HTR-8/SVneo (cell line): ENCODE measurements at places on chromosomes 5 and 9.

- no peak for DNase-seq
Measured at GRCh38 chr5:90689064-90689463, 130.5 kb downstream of the ADGRV1 start.

DNA sequence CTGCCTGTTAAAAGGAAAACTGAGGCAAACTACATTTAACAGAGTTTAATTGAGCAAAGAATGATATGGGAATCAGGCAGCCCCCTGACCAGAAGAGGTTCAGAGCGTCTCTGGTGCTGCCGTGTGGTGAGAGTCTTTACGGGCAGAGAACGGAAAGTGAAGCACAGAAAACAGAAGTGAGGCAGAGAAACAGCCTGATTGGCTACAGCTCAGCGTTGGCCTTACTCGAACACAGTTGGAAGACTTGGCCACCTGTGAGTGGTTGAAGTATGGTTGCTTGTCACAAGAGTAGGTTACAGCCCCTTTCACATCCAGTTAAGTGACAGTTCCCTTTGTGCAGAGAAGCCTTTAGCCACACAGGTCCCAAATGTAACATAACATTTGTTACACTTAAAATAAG lies 16.9 kb upstream of the FBP1 start:
- no peak for DNase-seq

DNA sequence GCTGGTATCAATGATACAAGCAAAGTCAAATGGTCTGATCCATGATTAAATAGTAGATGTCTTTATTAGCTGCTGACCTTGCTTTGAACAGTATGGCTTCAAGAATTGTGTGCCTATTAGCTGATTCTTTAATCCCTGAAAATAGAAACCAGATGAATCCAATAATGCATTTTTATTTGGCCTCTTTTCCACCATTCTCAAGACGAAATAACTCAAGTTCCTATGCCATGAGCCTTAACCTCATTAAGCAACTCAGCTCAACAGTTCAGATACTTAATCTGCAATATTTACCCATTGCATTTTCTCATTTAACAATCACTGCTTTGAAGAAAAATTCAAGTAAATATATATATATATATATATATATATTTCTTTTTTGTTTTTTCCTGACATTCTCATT lies 588.6 kb upstream of the MEF2C start:
- DNase-seq: no peak

DNA sequence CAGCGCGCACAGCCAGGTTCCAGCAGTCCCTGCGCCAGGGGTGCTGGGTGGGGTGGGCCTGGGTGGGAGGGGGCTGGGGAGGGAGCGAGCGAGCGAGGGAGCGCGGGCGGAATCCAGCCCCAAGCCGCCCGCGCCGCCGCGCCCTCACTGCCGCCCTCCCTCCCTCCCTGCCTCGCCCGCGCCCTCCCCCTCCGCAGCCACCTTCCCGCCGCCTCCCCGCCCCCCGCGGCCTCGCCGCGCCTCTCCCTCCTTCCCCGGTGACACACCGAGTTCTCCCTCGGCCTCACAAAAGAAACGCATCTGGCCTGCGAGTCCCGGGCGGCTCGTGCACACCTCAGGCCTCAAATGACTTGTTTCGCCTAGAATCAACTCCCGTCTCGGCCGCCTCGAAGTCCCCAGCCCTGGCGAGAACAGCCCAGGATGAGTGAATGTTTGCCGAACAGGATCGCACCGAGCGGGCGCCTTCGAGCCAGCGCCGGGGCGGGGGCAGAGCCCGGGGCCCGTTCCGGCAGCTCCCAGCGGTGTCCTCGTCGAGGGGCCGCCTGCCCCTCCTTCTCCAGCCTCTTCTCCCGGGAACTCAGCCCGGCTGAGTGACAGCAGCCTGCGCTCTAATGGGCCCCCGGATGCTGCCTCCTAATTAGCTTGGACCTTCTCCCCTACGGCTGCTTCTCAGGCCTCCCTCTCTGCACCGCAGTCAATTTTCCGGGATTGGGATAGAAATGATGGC lies 371 bp upstream of the PITX1 start:
- peak; percentile 80 for DNase-seq

GRCh38 chr9:114433086-114433485 lies 45.3 kb upstream of the AKNA start:
- DNase-seq: no peak

GRCh38 chr5:98333921-98334320 lies 439.5 kb upstream of the RGMB start:
- DNase-seq: no peak

DNA sequence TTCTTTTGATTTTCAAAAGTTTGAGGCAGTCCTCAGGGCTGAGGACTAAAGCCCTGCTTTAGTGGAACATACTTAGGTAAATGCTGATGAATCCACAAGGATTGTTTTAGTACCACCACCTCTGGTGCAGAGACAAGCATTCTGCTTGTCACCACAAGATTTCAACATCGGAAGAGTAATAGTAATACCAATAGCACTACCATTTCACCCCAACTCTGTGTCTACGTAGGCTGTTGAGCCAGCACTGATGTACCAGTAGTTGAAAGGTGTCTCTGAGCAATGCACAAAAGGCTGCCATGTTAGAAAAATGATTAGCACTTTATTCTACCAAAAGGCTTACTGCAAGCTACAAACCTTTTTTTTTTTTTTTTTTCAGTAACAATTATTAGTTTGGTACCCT lies 213.2 kb upstream of the SLC24A2 start:
- DNase-seq: no peak

GRCh38 chr9:14985419-14985818 lies 75.2 kb upstream of the FREM1 start:
- DNase-seq: no peak

- no peak for DNase-seq
Measured at GRCh38 chr9:3650994-3651622, 125.3 kb upstream of the RFX3 start.
